ENCODE measurements at places on chromosomes 7 and 10.

GRCh38 chr7:51430480-51431086 lies 114.0 kb upstream of the COBL start:
- peak; percentile 66 for DNase-seq

- no peak for DNase-seq
Measured at GRCh38 chr7:114073701-114074100, 154.9 kb upstream of the PPP1R3A start.

DNA sequence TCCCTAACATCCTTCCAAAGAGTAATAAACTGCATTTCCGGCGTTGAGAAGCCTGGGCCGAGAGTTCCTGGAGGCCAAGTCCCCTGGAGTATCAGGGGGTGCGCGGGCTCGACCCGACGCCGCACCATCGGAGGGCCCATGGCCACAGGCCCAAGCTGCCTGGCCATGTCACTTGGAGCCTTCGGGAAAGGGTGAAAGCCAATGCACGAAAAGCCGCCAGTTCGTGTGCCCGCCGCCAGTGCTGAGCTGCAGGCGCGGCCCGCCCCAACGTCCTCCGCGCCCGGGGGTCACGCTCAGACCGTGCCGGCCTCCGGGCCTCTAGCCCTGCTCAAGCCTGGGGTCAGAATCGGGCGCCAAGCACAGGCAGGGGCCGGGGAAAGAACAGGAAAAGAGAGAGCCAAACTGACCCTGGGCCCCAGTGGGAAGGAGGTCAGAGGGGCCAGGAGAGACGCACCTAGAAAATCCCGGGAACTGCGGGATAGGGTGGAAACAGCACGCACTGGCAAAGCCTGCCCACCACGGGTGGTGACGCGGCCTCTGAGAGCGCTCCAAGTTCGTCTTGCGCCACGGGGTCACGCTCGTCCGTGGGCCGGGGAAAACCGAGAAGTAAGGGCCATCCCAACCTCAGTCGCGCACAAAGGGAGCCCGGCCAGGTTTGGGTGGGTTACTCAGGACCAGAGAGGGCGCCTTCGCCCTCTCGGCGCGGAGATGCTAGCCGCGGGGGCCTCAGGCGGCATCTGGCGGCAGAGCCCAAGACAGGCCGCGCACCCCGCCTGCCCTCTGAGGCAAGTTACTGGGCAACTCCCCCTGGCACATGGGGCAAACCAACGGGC lies 4.2 kb upstream of the EBF3 start:
- DNase-seq = no peak

DNA sequence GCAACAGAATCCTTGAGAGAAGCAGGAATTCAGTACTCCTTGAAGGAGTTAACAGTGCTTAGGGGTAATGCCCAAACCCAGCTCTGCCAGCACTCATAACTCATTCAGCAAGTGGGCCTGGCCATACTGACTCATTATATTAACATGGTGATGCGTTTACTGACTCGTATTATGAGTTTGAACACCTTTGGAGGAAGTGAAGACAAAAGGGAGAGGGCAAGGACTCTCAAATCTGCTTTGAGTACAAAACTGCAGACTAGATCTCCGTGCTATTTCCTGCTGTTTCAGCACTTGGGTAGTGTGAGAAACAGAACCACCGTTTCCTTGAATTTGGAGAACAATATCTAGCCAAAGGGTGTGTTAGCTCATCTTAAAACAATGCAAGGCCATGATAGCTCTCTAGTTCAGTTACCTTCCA lies 30.8 kb downstream of the SLC16A9 start:
- no peak for DNase-seq

DNA sequence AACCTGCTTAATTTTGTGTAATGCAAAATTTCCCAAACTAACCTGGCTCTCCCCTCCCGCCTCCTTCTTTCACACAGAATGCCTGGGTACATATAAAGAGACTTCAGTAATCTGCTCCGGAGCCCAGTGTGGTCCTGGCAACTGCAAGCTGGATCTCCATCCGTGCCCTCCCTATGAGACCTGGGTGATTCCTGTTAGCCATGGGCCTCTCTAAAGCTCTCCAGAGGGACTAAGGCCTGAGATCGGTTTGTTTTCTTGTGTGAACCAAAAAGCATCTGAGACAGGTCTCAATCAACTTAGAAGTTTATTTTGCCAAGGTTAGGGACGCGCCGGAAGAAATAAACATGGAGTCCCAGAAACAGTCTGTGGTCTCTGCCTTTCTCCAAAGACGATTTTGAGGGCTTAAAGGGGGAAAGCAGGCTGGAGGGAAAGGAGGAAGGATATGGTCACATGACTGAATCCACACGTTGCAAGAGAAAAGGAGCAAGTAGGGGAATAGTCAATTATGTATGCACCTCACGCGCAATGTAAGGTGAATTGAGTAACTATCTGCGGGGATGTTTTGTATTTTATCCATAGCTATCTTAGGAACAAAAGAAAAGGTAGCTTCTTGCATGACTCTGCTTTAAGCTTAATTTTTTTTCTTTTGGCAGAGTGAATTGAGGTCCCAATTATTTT lies 46.2 kb upstream of the CCDC3 start:
- DNase-seq = no peak

GRCh38 chr7:27944643-27945042 lies 204.7 kb downstream of the TAX1BP1 start:
- no peak for DNase-seq

GRCh38 chr7:44108768-44109750 lies 4.9 kb downstream of the AEBP1 start:
- no peak for DNase-seq

- DNase-seq = no peak
Measured at GRCh38 chr7:13414181-13414580, 575.3 kb downstream of the ETV1 start.

GRCh38 chr10:103910442-103911012 lies 7.5 kb downstream of the STN1 start:
- no peak for DNase-seq

GRCh38 chr7:91031757-91032156 lies 232.5 kb upstream of the FZD1 start:
- peak; percentile 16 for DNase-seq

GRCh38 chr10:60086862-60087261 lies 180.5 kb upstream of the CCDC6 start:
- DNase-seq = no peak

GRCh38 chr10:64038107-64038506 lies 516.9 kb downstream of the REEP3 start:
- DNase-seq = no peak

DNA sequence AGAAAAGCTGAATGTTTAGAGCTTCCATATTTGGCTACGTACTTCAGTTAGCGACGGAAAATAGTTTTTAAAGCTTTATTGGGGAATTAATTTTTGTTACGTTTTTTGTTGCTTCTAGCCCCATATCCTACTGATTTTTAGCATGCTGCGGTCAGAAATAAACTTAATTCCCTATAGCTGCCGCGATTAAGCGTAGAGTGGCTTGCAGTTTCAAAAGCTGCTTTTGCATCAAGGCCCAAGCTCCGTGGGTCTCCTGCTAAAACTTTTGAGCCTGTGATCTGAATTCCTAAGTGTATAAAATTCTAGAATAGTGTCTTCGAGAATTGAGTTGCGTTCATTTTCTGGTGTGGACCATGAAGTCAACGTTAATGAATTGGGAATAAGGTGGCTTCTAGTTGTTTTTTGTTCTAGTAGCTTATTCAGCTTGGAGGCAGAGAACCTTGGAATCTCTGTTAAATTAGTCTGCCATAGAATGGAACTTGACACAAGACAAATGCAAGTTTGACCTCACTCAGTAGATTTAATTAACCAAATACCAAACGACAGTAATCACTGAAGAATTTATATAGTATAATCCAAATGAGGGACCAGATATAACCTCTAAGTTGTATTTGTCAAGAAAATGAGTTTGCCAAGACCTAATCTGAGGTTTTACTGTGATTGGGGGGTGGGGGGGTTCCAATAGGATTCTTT lies 977 bp downstream of the CALU start:
- DNase-seq = no peak

DNA sequence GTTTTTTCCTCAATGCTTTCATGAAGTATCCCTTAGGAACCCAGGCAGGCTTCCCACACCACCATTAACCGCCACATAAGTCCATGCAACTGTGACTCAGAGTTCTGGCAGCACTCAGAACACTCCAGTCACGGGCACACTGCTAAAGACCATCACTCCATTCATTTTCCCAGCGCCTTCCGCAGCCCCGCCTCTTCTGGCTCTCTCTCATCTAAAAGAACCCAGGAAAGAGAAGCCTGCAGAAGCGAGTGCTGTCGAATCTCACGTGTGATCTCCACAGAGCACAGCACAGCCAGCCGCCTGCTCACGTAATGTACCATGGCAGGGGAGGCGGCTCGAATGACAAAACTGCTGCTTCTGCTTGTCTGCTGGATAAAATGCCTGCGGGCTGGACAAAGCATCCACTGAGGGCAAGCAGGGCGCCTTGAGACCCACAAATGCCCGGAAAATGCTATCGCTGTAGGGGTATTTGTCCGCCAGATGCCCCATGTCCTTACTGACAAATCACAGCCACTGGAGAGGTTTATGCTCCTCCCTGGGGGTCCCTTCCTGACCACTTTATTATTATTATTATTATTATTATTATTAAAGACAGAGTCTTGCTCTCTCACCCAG lies 1.8 kb downstream of the PSMG3 start:
- no peak for DNase-seq

DNA sequence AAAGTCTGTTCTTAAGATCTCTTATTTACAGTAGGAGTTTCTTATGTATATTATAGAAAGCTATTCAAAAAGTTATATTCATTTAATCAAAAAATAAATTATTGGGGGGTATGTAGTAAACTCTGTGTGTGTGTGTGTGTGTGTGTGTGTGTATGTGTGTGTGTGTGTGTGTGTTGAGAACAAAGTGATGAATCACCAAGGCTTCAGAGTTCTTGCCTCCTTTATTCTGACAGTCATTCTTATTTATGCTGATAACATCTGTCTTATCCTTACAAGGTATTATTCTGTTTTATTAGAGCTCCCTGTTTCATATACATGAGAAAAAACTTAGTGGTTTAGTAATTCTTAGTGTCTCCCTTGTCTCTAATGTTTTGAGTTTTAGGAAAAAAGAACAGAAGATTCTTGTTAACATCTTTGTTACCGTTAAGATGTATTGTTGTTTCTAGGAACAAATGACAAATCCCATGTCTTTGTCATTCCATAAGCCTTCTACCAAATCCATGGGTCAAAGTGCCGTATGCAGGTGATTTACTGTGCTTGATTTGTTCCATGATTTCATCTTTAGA lies 424.0 kb downstream of the EXOC4 start:
- DNase-seq = no peak

DNA sequence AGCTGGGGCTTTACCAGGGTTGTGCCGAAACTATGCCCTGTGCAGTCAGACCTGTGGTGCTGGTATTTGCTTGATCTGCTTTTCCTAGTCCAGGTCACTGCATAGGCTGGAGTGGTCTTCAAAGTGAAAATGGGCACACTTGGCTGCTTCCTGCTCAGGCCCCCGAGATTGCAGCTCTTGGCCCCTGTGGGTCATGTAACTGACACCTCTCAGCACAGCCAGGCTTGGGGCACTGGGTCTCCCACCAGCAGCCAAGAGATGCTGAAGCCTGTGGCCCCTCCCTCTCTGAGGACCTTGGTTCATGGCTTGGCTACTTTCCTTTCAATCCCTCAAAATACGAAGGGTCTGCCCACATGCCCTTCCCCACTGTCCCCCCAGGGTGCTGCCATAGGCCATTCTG lies 33.7 kb downstream of the PDIA4 start:
- no peak for DNase-seq

GRCh38 chr7:156532016-156532602 lies 108.5 kb upstream of the RNF32 start:
- DNase-seq = no peak

DNA sequence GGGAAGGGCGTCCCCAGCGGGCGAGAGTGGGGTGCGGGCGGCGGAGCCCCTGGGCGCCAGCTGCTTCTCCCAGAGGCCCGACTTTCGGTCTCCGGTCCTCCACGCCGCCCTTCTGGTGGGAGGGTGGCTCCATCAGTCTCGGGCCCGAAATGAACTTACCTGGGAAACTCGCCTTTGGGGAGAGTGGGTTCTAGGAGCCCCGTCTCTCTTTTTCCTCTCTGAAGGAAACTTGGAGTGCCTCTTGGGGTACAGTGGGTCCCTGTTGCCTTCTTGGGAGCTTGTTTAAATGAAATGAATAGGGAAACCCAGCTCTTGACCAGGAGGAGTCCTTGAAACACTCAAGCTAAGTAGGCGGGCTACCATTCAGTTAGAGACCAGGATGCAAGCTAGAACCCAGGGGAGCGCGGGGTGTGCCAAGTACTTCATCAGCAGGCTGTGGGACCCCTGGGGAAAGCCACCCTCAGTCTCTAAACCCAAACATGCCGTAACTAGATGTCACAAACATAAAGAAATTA lies 1.3 kb downstream of the SLC26A4 start:
- DNase-seq = peak; percentile 39

DNA sequence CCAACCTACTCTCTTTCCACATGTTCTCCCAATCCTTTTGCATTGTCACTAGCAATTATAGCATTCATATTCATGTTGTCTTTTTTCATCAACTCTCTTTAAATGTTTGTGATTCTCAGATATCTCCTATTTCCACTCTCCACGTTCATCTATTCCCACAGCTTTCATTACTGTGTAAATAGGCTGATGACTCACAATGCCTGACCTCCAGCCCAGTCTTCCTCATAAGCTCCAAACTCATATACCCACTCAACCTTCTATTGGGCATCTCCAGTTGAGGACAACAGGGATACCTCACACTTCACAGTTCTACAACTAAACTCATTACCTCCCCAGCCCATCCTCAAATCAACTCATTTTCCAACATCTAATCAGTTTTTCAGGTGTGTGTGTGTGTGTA lies 194.1 kb downstream of the DGKI start:
- DNase-seq = no peak

DNA sequence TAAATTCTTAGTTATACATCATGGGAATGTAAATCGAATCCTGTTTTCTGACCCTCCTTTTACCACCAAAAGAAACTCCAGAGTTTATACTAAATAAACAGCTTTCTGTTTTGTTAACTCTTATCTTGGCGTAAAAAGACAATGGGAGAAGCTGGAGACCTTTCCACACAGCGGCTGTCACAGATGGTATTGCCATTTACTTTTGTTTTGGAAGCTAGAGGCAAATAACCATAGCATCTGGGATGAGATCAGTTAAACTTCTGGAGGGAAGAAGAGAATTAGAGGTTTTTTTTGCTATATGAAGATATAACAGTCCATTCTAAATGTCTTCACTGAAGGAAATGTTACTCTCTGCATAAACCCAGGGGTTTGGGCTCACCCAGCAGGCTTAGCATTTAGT lies 258.9 kb downstream of the REEP3 start:
- no peak for DNase-seq

DNA sequence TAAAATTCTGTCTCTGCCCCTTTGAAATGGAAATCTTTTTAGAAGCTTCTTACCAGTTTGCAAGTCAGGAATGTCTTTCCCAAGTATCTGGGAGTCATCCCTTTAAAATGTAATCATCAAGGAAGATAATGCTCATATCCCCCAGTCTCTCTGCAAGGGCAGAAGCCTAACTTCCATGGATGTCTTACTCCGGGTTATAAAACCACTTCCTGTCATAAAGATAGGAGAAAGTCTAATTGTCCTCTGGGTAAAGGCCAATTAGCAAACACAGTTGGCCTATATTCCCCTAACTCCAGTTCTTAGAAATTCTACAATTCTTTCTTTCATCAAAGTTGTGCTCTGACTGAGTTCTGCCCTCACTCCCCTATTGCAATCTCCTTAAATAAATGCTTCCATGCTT lies 1631.5 kb upstream of the LRRTM3 start:
- peak; percentile 1 for DNase-seq

Measured in HuH-7 (cell line).